A549 (cell line): ENCODE measurements at places on chromosomes 1 and 21. TPM values are rescaled to one million over a fixed set of nuclear protein-coding genes. Genes with fewer than 3 reads are reported as not detected.

- DNase-seq, result no peak
These were observed 110.1 kb upstream of the VAV3 start for GRCh38 chr1:108075055-108075454.

DNA sequence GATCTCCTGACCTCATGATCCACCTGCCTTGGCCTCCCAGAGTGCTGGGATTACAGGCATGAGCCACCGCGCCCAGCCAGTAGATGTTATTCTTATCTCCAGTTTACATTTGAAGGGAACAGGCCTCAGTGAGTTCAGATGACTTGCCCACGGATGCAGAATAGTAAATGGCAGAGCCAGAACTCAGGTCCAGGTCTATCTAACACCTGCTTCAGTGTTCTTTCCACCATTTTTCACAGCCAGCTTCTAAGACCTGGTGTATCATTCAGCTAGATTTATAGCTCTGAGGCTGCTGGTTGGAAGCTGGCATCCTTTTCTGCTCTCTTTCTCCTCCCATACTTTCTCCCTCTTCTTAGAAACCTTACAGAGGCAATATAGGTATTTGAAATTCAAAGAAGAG lies 10.8 kb downstream of the FABP3 start:
- no peak for DNase-seq

- DNase-seq, result no peak
These were observed 3.2 kb downstream of the TMEM269 start for GRCh38 chr1:42788021-42788420.

The BEST4 gene
- polyA plus RNA-seq, result 0.07 to 0.08 TPM in 2 of 3 replicates, not detected in the other

The OLIG2 gene
- not detected in 3 replicates for polyA plus RNA-seq

GRCh38 chr1:157069601-157070000 lies 24.1 kb upstream of the ARHGEF11 start:
- DNase-seq, result no peak

The PGLYRP3 gene
- not detected in 3 replicates for polyA plus RNA-seq

- DNase-seq, result no peak
These were observed 24.5 kb downstream of the NUCKS1 start for GRCh38 chr1:205725514-205725913.

The TBX15 gene
- polyA plus RNA-seq, result 0.03 TPM in 1 of 3 replicates, not detected in the others

The B3GALT2 gene
- not detected in 3 replicates for polyA plus RNA-seq

GRCh38 chr1:22449636-22450035 lies 2.0 kb upstream of the ZBTB40 start:
- DNase-seq, result no peak

DNA sequence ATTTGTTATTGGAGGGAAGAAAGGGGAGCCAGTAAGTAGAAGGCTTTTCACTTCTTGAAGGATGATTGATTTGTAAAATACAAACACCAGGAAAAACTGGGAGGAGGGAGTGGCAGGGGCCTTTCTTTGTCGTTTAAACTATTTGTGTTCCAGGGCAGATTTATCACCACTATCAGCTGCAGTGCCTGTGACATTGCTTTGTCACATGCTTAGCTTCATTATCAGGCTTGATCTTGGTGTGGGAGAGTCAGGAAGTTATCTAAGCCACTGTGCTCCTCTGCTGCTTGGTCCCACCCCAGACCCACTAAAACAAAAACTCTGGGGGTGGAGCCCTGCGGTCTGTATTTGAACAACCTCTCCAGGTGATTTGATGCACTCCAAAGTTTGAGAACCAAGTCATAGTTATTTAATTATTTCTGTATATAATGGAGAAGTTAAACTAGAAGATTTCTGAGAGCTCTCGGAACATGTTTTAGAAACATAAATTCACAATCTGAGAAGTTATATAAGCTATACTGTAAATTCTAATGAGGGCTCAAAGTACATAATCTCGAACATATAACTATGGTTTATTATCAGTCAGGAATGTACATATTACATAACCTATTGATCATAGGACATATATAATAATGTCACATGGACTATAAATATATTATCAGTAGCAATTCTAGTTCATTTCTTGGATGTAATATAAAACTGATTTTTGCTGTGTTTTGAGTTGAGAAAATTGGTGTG lies 87.9 kb downstream of the CDC14A start:
- no peak for DNase-seq

The OR6K3 gene
- polyA plus RNA-seq, result not detected in 3 replicates

The NGF gene
- polyA plus RNA-seq, result 1.4 to 1.6 TPM (median 1.6 TPM) in 3 replicates

The TARBP1 gene
- 22.4 to 25.7 TPM (median 23.1 TPM) in 3 replicates for polyA plus RNA-seq

DNA sequence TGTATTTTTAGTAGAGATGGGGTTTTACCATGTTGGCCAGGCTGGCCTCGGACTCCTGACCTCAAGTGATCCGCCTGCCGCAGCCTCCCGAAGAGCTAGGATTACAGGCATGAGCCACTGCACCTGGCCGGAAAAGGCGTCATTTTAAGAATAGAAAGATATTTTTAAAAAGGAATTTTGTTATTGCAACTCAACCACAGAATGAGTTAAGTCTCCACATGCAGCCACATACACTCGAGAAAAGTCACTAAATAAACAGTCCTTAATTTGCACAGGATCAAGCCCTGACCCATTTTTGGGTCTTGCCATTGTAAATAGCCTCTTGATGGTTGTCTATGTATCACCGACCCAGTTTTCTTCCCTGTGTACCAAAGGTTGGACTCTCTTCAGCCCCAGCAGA lies 85.5 kb downstream of the FBXO2 start:
- DNase-seq, result no peak

The TNFRSF14 gene
- 0.22 to 0.31 TPM (median 0.25 TPM) in 3 replicates for polyA plus RNA-seq

GRCh38 chr1:216641669-216642460 lies 81.4 kb downstream of the ESRRG start:
- DNase-seq, result no peak

- no peak for DNase-seq
These were observed 38.8 kb downstream of the WNT4 start for GRCh38 chr1:22104094-22104493.

The TMPRSS15 gene
- not detected in 3 replicates for polyA plus RNA-seq

The CHD5 gene
- polyA plus RNA-seq, result 0.44 to 0.66 TPM (median 0.54 TPM) in 3 replicates

DNA sequence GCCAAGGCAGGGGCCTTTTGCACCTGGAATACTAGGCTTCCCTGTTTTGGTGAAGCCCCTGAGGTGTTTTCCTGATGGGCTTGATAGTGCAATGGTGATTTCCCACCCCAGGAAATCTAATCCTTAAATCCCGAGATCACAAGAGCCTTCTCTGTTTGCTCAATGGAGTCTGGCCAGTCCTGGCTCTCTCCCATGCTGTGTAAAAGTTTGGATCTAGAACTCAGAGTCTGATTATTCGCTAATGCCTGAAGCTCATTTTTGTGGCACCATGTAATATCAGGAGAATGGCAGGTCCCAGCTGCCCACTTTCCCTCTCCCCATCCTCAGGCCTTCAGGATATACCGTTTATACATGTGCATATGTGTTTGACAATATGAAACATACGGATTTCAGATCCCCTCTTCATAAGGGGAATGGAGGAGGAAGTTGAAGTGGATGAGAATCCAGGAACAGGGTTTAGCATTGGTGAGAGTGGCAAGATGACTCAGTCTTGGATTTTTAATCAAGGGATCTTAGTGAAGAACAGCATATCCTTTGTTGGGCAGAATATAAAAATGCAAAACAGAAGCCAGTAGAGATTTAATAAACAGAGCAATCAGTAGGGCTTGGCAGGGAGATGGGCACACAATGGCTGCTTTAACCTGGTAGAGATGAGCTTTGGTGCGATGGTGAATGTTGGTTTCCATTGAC lies 62.1 kb downstream of the CLIC6 start:
- no peak for DNase-seq

The LAX1 gene
- not detected in 3 replicates for polyA plus RNA-seq

DNA sequence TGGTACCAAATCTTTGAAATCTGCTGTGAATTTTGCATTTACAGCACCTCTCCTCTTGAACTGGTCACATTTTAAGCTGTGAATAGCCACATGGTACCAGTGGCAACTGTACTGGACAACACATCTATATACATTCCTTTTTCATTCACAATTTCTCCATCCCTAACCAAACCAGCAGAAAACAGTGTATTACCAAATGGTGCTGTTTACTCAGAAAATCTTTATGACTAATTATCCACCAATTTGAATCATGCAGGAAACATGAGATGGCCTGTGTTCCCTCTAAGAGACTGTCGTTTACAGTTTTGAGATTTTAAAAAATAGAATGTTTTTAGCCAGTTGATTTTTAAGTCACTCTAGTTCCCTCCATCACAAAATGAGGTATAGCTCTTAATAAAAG lies 17.6 kb upstream of the CCT8 start:
- peak; percentile 7 for DNase-seq

The GALE gene
- polyA plus RNA-seq, result 45.6 to 48.1 TPM (median 46.9 TPM) in 3 replicates

DNA sequence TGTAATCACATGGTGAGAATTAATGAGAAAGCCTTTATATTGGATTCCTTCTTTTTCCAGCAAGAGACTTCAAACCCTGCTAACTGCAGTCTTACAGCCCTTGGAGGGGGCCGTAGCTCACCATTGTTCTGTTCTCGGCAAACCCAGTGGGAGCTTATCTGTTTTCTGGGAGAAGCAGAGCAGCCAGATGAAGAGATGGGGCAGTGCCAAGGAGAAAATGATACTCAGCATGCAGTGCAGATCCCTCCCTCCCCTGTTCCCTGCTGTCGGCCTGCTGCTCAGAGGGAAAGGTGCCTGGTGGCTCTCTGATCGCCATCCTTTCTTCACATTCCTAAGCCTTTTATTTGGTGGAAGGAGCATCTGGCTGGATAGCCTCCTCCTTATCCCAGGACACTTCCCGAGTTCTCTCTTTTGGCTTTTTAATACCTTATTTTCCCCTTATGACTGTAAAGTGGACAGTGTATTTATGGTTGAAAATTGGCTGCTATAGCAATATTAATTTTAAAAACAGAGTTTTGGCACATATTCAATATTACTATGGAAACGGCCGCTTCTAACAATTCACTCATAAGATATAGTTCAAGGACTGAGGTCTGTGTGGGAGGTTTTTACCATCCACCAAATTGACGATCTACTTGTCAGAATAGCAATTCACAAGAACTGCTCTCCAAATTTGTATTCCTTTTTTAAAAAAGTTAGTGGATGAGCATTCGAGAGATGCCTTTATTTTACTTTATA lies 203.4 kb downstream of the CRB1 start:
- no peak for DNase-seq

- no peak for DNase-seq
These were observed 8.7 kb downstream of the IFNLR1 start for GRCh38 chr1:24178407-24178806.

DNA sequence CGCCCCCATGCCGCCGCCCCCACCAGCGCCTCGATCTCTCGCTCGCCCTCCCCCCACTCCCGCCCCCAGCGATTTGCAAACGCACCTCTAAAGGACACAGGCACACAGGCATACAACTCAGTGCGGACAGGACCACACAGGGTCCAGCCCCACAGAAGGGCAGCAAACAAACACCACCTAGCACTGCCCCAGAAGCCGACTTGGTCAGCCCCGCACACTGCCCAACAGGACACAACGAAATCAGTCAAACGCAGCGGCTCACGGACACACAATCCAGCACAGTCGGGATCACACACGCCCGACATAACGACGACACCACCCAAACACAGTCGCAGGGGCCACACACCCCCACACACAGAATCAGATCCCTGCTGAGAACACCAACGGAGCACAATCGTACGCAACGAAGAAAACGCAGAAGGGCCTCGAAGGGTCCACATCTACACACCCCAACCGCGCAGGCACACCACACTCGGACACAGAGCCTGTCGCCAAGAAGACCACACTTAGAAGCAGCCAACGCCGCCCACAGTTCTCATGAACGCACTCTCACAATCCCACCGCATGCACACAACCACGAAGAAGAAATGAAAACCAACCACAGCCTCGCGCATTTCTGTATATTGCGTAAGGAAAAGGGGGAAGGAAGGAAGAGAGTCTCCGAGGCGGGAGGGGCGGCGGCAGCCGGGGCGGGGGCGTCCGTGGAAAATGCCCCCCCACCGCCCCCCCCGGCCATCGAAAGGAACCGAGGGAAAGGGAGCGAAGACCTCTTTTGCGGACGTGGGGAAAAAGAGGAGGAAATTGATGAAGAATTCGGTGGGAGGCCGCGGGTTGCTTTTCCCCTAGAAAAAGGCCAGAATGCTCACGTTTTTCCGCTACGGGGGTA lies 481 bp downstream of the TAL1 start:
- no peak for DNase-seq

DNA sequence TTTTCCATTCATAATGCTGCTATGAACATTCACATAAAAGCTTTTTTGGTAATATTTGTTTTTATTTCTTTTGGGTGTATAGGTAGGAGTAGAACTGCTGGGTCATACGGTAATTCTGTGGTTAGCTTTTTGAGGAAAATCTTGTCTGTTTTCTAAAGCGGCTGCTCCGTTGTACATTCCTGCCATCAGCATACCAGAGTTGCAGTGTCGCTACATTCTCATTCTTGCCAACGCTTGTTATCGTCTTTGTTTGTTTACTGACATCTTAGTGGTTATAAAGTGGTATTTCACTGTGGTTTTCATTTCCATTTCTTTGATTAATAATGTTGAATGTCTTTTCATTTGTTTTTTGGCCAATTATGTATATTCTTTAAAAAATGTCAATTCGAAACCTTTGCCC lies 469.8 kb upstream of the ZP4 start:
- DNase-seq, result no peak

The ST6GALNAC3 gene
- polyA plus RNA-seq, result 0.92 to 1.5 TPM (median 1.1 TPM) in 3 replicates

DNA sequence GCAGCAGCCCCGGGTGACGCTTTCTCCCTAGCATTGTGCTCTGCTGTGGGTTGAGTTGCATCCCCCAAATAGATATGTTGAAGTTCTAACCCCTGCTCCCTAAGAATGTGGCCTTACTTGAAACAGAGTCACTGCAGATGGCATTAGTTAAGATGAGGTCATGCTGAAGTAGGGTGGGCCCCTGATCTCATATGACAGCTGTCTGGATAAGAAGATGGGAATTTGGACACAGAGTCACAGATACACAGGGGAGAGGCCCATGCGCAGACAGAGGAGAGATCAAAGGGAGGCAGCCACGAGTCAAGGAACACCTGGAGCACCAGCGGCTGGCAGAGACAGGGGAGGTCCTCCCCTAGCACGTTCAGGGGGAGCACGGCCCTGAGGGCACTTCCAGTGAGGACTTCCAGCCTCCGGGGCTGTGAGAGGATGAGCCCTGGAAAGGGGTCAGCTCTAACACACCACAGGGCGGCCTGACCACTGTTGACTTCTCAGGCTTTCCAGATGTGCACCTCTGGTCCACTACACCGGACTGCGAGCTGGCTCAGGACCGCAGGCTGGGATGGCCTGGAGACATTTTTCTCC lies 46.4 kb downstream of the ABCG1 start:
- DNase-seq, result no peak

GRCh38 chr1:211037095-211037494 lies 96.9 kb downstream of the KCNH1 start:
- DNase-seq, result peak; percentile 85

DNA sequence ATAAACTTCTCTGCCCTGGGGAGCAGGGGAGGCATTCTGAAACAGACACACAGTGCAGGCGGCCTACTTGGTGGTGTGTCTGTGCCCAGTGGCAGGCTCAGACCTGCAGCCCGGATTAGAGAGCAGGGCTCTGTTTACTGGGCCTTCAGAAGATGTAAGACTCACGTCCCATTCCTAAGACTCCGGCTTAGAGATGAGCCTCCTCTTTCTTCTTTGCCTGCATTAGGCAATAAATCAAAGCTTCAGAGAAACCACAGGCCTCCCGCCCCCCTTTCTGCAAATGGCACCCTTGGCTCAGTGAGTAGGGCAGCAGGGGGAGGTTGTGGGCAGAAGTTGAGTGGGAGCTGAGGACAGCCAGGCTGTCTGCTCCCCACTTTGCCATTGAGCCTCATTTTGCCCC lies 35.8 kb downstream of the LGR6 start:
- DNase-seq, result no peak

The ERICH3 gene
- polyA plus RNA-seq, result not detected in 3 replicates
